ENCODE measurements at places on chromosomes 2 and 18. TPM values are rescaled to one million over a fixed set of nuclear protein-coding genes. Genes with fewer than 3 reads are reported as not detected.

The IL1F10 gene
- not detected for total RNA-seq

DNA sequence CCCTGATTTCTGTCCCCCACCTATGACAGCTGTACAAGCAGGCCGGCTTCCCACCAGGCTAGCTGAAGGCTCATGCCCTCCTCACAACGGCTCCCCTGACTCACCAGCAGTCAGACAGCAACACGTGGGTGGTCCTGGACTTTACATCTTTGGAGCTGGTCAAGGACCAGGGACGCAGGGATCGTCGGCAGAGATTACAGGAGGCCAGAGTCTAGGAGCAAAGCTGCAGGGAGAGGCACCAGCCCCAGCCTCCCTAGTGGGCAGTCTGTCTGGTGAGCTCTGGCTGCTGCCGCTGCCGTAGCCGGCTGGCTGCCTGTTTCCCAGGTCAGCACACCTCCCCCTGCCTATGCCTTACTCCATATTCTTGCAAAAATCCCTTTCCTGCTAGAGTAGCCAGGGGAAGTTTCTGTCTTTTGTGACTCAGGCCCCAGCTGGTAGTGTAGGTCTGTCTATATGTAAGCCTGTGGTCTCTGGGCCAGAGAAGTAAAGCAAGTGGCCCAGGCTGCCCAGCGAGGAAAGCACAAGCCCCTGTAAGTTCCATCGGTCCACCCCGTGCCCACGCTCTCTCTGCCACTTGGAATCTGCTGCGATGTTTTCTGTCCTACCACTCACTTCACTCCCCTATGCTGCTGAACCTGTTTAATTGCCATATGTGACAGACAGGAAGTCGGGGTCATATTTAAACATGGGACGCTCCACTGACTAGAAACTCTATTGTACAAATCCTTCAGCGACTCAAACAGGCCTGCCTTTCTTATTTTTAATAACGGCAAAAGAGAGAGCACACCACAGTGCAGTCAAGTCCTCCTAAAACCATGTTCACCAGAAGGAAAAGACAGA, 2.4 kb upstream of the ARHGEF4 start:
- DNase-seq: no peak

DNA sequence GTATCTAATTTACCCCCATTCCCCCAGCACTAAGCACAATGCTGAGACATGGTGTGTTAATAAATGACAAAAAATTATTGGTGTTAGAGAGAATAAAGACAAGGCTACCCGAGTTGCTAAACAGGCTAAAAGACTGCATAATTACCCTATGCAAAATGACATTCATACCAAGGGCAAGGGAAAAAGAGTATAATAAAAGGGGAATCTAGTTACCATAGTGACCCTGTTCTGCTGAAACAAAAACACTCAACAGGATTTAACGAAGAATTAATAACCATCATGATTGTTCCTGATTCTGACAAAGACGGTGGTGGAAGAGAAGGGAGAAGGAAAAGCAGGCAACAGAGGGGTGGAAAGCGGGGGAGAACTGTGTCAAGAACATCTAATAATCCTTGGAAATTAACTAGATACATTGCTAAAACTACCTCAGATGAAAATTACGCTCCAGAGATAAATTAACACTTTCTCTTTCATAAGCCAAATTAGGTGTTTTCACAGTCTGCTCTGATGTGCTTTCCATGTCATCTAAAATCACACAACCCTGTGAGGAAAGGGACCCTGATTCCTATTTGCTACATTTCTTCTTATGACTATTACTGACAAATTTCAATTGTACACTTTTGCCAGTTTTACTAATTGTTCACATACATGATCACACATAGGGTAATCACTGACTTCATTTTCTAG, 25.5 kb downstream of the TTR start:
- DNase-seq: no peak

The VSNL1 gene
- not detected for total RNA-seq

GRCh38 chr2:162118166-162119031, 33.6 kb downstream of the GCG start:
- DNase-seq: no peak

- no peak for DNase-seq
These were observed 669 bp downstream of the MARCHF7 start for GRCh38 chr2:159712929-159713420.

DNA sequence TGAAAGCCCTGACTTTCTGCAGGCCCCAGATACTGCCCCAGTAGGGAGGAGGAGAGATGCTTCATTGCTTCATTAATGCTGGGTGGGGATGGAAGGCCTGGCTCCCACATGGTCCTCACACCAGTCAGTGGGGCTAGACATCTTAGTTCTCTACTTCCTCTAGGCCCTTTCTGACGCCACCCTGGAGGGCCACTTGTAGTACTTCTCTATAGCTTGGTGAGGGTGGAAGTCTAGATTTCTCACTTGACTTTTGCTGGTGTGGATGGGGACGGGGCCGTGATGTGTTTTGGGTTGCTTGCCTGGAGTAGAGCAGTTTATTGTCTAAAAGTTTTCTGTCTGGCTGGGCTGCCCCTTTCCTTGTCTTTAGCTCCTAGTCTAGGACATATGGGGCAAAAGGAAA, 18.7 kb downstream of the MERTK start:
- DNase-seq: no peak

DNA sequence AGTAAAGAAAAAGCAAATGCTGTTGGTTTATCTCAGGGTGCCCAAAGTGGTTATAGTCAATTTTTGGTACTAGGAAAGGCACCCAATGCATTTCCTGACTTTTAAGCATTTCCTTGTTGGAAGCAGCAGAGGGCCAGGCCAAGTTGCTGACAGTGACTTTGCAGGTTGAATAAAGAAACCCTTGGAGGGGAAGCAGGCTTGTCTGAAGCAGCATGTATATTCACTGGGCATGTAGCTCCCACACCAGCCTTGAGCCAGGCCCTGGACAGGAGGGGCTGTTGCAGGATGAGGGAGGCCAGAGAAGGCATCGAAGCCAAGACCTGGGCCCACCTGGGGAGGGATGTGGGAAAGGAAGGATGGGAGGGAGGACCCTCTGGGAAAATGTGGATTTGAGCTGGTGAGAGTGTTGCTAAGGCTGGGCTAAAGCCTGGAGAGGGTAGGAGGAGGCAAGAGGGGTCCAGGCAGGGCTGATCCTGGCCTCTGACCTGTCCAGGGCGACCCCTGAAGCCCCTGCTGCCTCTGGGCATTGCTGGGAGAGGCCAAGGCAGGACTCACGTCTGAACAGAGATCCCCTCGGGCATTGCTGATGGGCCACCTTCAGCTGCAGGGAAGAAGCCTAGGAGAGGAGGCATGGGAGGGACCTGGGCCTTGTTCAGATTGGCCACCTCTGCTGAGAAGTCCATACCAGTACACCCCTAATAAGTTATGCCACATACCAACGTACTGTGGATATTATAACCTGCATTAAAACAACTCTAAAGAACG, 79.6 kb downstream of the STPG4 start:
- no peak for DNase-seq

DNA sequence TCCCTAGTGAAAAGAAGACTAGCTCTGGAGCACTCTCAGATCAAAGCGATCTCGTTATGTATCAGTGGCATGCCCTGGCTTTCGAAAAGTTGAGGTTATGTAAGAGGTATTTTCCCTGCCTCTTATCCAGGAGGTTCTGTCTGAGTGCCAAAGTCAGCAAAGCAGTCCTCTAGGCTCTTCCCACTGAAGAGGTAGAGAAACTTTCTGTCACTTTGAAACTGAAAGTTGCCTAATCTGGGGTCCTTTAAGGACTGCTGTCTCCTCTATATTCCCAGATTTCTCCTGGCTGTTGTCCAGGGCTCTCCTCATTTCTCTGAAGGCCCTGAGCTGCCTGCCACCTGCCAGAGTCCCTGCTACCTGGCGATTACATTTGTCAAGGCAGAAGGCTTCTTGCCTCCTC, 96.3 kb downstream of the B3GNT2 start:
- DNase-seq: no peak

DNA sequence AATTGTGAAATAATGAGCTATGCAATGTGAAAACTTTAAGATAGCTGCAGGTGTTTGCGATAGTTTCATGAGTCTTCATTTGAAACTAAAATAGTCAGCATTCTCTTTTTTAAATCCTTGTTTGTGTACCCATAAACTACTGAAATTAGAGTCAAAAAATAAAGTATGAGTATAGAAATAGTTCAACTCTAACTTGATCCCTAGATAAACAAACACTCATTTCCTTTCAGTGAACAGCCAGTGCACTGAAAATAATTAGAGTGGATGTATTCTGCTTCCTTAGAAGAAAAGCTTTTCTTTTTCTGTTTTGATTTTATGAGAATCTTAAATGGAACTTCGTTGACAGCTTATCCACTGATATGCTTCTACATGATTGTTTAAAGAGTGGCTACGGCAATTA, 1033.4 kb downstream of the SOCS6 start:
- DNase-seq: no peak

The B3GNT7 gene
- total RNA-seq: 0.64 TPM

GRCh38 chr2:68428746-68429145, 38.3 kb downstream of the FBXO48 start:
- no peak for DNase-seq

The SNRNP27 gene
- total RNA-seq: 157 TPM

The GLI2 gene
- 23.1 TPM for total RNA-seq

Data from ascending aorta (tissue), 2 donors.